ENCODE measurements at places on chromosomes 13 and 19.

GRCh38 chr19:16228637-16229321, 31.1 kb downstream of the AP1M1 start:
- DNase-seq = no peak

GRCh38 chr19:29107831-29108230, 105.1 kb downstream of the UQCRFS1 start:
- DNase-seq = no peak

DNA sequence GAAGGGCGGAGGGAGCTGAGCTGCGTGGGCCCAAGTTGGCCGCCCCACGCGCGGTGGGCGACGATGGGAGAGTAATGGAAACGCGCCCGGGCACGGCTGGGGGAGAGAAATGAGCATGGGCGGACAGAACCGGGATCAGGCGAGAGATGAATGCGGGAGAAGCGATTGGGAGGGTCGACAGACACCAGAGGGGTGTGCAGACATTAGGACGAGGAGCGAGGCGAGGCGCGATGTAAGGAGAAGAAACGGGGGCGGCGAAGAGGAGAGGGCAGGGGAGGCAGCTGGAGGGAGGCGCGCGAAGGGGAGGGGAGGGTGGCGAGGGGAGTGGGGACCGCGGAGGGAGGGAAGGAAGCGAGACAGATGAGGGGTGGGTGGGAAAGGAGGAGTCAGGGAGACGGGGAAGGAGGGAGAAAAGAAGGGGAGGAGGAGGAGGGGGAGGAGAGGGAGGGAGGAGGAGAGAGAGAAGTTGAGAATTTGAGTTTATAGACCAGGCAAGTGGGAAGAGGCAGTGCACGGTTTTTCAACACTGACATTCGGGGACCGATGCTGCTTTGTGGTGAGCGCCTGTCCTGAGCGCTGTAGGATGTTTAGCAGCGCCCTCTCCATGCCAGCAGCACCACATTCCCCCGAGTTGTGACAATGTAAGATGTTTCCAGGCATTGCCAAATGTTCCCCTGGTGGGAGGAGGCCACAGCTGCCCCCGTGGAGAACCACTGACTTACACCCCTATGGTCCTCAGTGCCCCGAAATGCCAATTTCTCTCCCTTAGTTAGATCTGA, at the start of gene SHISA7:
SHISA7 (minus strand) TSS at position 256 of the 779 bp plus-strand sequence. CDS start 437 bp downstream, outside the sequence.
- no peak for DNase-seq

GRCh38 chr13:45482571-45483173, 17.9 kb downstream of the COG3 start:
- peak; percentile 71 for DNase-seq

GRCh38 chr13:39552246-39552645, 50.7 kb downstream of the LHFPL6 start:
- DNase-seq = no peak

Data from HCEC 1CT (cell line).